ENCODE measurements at places on chromosomes 11 and 22. TPM values are rescaled to one million over a fixed set of nuclear protein-coding genes. Genes with fewer than 3 reads are reported as not detected.
A peak's percentile ranks its signal among the peaks of the same experiment; 100 is the strongest.

- no peak for DNase-seq
Observed at GRCh38 chr22:46661221-46661851, 41.1 kb downstream of the GRAMD4 start.

- DNase-seq = no peak
Observed at GRCh38 chr22:36552289-36552688, 23.3 kb upstream of the EIF3D start.

- DNase-seq = peak; percentile 82
Observed at GRCh38 chr22:41380993-41381328, 781 bp upstream of the TEF start.

DNA sequence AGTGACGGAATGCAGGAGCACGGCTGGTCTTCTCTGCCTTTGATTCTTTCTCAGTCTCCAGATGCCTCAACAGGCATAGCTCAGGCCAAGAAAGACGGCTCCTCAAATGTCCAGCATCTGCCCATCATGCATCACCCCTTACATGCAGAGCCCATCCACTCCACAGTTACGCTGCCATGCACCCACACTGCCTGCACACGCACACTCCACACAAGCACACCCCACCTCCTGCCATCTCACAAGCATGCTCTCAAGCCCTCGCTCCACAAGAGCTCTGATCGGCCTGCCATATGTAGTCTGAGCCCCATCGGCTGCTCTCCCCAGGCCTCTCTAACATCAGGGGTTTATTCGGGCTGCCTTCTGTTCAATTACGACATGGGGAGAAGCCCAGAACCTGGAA, 18.8 kb downstream of the SCN4B start:
- no peak for DNase-seq

DNA sequence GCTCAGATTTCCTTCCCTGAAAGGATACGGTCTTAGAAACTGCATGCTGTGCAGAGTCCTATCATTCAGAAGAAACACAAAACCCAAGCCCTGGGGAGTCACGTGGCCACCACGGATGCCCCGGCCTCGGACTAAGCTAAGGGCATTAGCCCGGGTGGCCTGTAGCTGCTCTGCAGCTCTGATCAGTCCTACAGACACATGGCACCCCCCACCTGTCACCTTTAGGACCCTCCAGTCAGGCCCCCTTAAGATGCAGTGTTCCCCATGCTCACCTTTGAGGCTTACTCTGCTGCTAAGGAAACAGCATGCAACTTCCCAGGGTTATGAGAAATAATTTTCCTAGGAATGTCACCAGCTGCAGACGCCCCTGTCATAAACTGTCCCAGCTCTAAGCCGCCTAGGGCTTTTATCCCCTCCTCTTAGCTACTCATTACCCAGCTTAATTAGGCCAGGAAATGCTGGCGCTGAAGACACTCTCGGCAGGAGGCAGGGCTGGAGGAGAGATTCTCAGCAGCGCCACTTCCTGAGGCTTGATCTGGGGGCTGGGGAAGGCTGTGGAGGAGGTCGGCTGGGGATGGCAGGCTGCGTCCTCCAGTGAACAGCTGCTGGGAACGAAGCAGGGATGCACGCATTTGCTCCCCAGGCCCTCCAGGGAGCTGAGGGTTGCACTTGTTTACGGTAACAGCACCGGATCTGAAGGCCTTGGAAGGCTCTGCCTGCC, 47.2 kb upstream of the ADA2 start:
- DNase-seq = no peak

DNA sequence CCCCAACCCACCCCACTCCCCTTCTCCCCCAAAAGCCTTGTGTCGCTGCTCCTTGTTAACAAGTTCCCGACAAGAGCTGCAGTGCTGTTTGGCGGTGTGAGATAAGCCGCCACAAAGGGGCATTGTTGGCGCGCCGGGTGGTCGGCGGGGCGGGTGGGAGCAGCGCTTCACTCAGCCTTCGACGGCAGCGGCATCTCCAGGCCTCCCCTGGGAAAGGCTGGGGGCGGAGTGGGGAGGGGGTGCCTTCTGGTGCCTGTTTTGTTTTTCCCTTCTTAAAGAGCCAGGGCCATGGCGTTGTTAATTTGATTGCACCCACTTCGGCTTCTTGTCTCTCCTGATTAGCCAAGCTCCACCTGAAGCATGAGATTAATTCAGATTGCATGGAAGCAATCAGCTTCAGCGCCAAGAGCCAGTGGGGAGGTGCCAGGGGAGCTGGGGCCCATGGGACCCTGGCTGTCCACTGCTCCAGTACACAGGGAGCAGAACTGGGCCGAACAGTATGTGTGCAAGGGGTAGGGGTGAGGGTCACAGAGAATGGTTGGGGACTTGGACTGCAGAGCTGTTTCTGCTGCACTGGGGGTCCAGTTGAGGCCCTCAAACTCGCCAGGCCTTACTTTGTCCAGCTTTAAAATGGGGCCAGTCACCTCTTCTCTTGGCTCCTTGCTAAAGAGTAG, 165.1 kb downstream of the CEP164 start:
- DNase-seq = no peak

DNA sequence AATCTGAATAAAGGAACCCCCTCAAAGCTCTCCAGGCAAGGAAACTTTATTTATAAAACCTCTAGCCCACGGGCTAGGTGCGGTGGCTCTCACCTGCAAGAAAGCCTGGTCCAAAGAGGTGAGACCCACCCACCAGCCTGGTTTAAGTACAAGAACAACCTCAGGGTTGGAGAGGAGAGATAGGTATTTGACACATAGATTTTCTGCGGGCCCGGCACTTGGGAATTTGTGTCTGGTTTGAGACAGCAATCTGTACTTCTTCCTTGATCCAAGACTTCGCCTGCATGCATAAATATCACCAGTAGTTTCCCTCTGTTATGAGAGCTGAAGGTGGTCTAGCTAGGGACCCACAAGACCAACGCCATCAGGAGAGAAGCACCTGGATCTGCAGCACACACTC, 73.2 kb upstream of the CAPRIN1 start:
- no peak for DNase-seq

- peak; percentile 58 for DNase-seq
Observed at GRCh38 chr11:118790357-118791110, 430 bp downstream of the DDX6 start.

DNA sequence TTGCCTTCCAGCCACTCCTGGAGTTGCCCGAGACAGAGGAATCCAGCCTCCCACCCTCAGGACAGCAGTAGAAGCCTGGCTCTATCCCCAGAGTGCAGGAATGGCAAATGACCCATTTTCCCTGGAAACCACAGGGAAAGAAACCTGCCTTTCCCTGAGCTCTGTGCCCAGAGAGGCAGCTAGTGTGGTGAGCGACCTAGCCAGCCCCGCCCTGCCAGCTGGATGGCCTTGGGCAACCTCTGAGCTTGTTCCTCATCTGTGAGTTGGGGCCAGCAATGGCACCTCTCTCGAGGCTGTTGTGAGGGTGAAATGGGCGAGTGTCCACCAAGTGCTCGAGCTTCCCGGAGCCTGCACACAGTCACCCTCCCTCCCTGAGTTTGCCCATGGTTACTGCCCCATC, 3.7 kb downstream of the OMP start:
- DNase-seq = peak; percentile 82

TRIM51 gene
- not detected for total RNA-seq

THRSP gene
- total RNA-seq = not detected

CCDC73 gene
- not detected for total RNA-seq

SLC22A9 gene
- total RNA-seq = not detected

NUCB2 gene
- 24.3 TPM for total RNA-seq

All from MG63 (cell line).